Placental pericyte (primary cell): ENCODE measurements at places on chromosomes 4 and X. TPM values are rescaled to one million over a fixed set of nuclear protein-coding genes. Genes with fewer than 3 reads are reported as not detected.

The RBMXL3 gene
- total RNA-seq = not detected in 2 replicates

The MRFAP1 gene
- total RNA-seq = 112 and 151 TPM in 2 replicates

The RRH gene
- 0.14 TPM in 1 of 2 replicates, not detected in the other for total RNA-seq

The SMIM10L2A gene
- under 0.01 TPM in 1 of 2 replicates, not detected in the other for total RNA-seq

The GABRG1 gene
- not detected in 2 replicates for total RNA-seq

The PCSK1N gene
- total RNA-seq = not detected in 2 replicates

The ARX gene
- total RNA-seq = not detected in 2 replicates

The ARSJ gene
- 23.9 and 72.7 TPM in 2 replicates for total RNA-seq

The RGS12 gene
- 11.4 and 20.0 TPM in 2 replicates for total RNA-seq

The STPG2 gene
- total RNA-seq = under 0.01 and 0.14 TPM in 2 replicates

The PCGF3 gene
- 31.5 and 51.8 TPM in 2 replicates for total RNA-seq

The ATP1B4 gene
- total RNA-seq = not detected in 2 replicates

The BEND4 gene
- not detected in 2 replicates for total RNA-seq

The GPR119 gene
- total RNA-seq = not detected in 2 replicates

The TMEM33 gene
- total RNA-seq = 79.7 and 89.0 TPM in 2 replicates

The STOX2 gene
- 0.57 and 15.8 TPM in 2 replicates for total RNA-seq

The GJB1 gene
- not detected in 2 replicates for total RNA-seq

The DCAF12L2 gene
- total RNA-seq = not detected in 2 replicates

The ZNF718 gene
- total RNA-seq = 4.8 and 7.4 TPM in 2 replicates

The AIMP1 gene
- total RNA-seq = 21.8 and 26.3 TPM in 2 replicates

The NIPAL1 gene
- total RNA-seq = 0.66 and 1.6 TPM in 2 replicates

The AWAT2 gene
- total RNA-seq = not detected in 2 replicates

The PIGA gene
- 12.7 and 17.5 TPM in 2 replicates for total RNA-seq

The NSUN7 gene
- total RNA-seq = under 0.01 and 0.22 TPM in 2 replicates

The ADAM29 gene
- not detected in 2 replicates for total RNA-seq

The CENPC gene
- 9.4 and 22.6 TPM in 2 replicates for total RNA-seq

The SAGE1 gene
- not detected in 2 replicates for total RNA-seq

The SASH3 gene
- total RNA-seq = not detected in 2 replicates

The APLN gene
- under 0.01 and 0.43 TPM in 2 replicates for total RNA-seq

The SERTM2 gene
- 0.22 and 0.57 TPM in 2 replicates for total RNA-seq

The HSD17B13 gene
- 0.14 and 0.22 TPM in 2 replicates for total RNA-seq

The LINC00632 gene
- 3.9 and 5.3 TPM in 2 replicates for total RNA-seq

The EMCN gene
- total RNA-seq = not detected in 2 replicates

The NUDT11 gene
- total RNA-seq = 0.44 and 2.7 TPM in 2 replicates

The MAMLD1 gene
- 1.7 and 1.8 TPM in 2 replicates for total RNA-seq
